ENCODE measurements at places on chromosomes 2 and 18.

DNA sequence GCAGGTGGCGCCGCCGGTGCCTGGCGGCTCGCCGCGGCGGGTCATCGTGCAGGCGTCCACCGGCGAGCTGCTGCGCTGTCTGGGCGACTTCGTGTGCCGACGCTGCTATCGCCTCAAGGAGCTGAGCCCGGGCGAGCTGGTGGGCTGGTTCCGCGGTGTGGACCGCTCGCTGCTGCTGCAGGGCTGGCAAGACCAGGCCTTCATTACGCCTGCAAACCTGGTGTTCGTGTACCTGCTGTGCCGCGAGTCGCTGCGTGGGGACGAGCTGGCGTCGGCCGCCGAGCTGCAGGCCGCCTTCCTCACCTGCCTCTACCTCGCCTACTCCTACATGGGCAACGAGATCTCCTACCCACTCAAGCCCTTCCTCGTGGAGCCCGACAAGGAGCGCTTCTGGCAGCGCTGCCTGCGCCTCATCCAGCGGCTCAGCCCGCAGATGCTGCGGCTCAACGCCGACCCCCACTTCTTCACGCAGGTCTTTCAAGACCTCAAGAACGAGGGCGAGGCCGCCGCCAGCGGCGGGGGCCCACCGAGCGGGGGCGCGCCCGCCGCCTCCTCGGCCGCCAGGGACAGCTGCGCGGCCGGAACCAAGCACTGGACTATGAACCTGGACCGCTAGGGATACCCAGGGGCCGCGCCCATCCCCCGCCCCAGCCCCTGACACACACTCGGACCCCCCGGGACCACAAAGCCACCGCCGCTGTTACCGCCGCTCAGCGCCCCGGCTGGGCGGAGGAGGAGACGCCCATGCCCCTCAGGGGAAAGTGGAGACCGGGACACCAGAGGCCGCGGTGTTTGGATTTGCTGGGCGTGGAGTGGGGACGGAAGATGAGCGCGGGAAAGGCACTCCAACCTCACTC, 1.1 kb downstream of the CDK5R2 start:
- no peak for DNase-seq

DNA sequence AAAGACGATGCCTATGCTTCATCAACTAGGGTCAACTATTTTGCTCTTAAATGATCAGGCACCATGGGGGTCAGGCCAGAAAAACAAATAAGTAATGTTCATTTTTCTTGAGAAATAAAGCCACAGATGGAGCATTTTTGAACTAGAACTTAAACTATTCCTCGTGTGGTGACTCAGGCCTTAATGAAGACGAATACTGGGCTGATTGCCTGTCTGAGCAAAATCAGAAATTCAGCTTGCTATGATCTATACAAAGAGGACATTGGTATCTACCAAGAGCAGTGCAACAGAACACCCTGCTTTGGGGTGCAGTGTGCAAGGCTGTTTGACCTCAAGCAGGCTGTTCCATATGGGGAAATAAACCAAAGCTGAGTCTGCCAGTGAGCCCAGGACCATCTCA, 176.0 kb downstream of the NRP2 start:
- peak; percentile 49 for DNase-seq

DNA sequence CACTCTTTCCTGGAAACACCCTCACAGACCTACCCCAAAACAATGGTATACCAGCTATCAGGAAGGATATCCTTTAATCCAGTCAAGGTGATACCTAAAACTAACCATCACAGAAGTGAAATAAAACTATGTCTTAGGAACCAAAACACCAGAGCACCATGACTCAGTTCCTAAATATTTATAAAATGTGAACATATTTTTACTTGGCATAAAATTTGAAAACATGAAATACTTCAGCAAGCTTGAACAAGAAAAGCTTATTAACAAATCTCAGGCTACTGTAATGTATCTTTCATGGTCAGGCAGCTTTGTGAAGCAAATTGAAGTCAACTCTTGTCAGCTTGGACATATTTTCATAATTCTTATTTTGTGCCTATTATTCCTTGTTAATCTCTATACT, 440.8 kb upstream of the CDH20 start:
- DNase-seq, result peak; percentile 43

- DNase-seq, result peak; percentile 5
Observed at GRCh38 chr18:63617049-63617914, 26.8 kb downstream of the SERPINB4 start.

- no peak for DNase-seq
Observed at GRCh38 chr2:132875193-132875592, 205.2 kb upstream of the LYPD1 start.

- DNase-seq, result no peak
Observed at GRCh38 chr2:189548666-189549448, 31.7 kb downstream of the SLC40A1 start.

- DNase-seq, result no peak
Observed at GRCh38 chr2:218885981-218886947, 5.6 kb downstream of the WNT10A start.

- DNase-seq, result no peak
Observed at GRCh38 chr2:210606001-210606400, 49.6 kb downstream of the CPS1 start.

DNA sequence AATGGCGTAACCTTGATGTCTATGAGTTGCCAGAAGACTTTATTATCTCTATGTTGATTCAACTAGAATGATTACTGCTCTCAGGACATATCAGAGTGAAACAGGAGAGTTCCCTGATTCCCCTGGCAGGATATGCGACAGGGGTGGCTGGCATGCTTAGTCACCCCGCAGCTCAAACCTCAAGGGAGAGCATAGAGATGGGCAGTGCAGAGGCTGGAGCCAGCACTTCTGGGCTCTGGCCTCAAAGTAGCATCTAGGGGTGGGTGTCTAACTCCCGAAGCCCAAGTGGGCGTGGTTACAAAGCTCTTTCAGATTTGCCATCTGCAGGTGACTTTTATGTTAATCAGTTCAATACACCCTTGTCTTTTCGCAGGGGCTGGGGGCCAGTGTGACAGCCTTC, 391.6 kb downstream of the ADCYAP1 start:
- DNase-seq, result no peak

All from fibroblast of skin of right biceps (primary cell).